ENCODE measurements at places on chromosomes 4 and X. TPM values are rescaled to one million over a fixed set of nuclear protein-coding genes. Genes with fewer than 3 reads are reported as not detected.

DNA sequence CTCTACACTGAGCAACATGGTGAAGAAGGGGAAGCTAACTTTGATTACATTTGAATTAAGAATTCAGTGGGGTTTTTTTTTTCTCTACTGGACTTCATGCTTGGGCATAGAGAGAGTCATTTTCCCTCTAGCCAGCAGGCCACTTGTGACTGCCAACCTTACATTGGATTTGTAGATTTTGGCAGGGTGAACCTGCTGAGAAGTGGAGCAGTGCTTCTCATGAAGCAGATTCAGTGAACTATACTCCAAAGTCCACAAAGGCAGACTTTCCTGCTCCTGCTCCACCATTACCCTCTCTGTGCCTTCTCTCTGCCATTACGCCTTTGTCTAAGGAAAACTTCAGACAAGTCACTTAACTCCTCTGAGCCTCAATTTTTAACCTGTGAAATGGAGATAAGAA lies 69.9 kb downstream of the PAK3 start:
- no peak for DNase-seq

- no peak for DNase-seq
Observed at GRCh38 chr4:70402762-70403161, 5.0 kb downstream of the OPRPN start.

- no peak for DNase-seq
Observed at GRCh38 chr4:33494150-33494549, 2750.2 kb downstream of the ARAP2 start.

- no peak for DNase-seq
Observed at GRCh38 chr4:7021930-7022664, 21.1 kb upstream of the TADA2B start.

DNA sequence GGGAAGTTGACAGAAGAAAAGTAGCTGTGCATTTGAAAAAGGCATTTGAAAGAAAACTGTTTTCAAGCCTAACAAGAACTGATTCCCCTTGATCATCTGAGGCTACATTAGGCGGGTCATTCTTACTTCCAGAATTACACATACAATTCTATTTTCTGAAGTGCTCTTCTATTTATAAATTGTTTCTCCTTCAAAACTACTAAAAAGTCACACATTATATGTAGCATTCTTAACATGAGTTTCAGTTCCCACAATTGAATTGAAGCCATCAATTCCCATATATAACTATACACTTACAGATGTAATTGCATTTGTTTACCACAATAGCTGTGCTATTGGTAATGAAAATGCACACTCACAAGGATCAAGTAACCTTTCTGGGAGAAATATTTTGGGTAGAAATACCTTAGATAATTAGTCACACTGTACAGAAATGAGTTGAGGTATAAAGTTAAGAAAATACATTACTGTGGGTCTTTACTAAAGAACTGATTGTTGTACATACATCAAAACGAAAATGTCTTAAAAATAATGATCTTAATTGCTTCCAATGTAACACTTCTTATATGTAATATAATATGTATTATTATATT lies 1688.0 kb upstream of the AGA start:
- no peak for DNase-seq

DNA sequence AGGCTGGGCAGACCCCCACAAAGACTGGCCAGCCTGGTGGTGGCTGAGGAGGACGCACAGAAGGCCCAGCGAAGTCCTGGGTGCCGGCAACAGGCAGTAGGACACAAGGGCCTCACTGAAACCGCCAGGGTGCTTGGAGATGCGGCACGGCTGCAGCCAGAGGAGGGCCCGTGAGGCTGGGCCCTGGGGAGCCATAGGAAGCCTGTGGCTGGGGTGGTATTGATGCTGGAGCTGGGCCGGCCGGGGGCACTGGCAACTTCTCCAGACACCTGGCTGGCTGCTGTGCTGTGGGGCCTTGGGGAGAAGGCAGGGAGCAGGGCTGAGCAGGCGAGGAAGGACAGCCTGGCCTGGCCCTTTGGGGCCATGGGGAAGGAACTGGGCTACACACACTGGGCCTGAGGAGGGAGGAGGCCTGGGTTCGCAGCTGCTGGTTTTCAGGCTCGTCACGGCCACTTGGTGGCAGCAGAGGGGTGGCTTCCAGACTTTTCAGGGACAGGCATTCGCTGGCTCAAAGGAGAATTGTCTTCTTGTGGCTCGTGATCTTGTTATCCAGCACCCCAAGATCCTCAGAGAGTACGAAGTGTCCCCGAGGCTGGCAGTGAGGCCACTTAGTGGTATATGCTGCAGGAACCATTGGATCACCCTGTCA lies 37.2 kb downstream of the ATP2B3 start:
- DNase-seq, result peak; percentile 39

GRCh38 chrX:9919632-9920172 lies 47.5 kb upstream of the CLDN34 start:
- DNase-seq, result no peak

GRCh38 chrX:44484607-44485146 lies 58.0 kb downstream of the FUNDC1 start:
- no peak for DNase-seq

- no peak for DNase-seq
Observed at GRCh38 chr4:117900832-117901231, 133.5 kb upstream of the NDST3 start.

The NELFA gene
- total RNA-seq, result 12.9 TPM

The MAGEC2 gene
- total RNA-seq, result not detected

DNA sequence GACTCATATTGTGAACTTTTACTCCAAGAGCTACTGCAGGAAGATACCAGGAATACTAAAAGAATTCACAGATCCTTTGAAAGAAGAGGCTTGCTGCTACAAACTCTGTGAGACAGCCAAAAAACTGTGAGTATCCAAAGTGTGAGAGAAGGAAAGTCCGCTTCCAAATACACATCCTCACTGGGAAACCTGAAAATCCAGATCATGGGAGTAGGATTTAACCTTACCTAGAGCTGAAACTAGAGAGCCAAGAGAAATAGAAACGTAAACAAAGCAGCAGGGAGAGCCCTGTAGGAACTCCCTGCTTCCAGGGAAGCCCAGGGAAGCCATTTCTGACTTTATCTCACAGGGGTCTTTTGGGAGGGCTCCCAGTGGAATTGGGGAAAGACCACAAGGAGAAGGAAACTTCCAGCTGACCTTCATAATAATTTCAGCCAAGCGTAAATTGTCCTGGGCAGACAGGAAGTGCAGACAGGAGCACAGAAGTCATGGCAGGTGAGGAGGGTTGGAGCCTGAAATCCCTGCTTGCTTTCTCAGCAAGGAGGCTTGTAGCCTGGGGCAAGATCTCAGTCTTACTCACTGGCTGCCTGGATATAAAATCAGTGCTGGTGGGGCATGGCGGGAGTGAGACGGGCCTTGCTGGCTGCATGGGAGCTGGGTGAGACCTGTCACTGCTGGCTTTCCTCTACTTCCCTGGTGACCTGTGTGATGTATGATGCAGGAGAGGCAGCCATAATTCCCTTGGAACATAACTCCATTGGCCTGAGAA lies 26.2 kb upstream of the NFKB1 start:
- DNase-seq, result no peak

The DCLK2 gene
- 3.9 TPM for total RNA-seq

- no peak for DNase-seq
Observed at GRCh38 chr4:14879683-14880082, 122.6 kb upstream of the CPEB2 start.

The IL13RA1 gene
- total RNA-seq, result 47.9 TPM

The KLHL4 gene
- 157 TPM for total RNA-seq

- peak; percentile 86 for DNase-seq
Observed at GRCh38 chr4:123893011-123893981, 496.7 kb downstream of the SPRY1 start.

GRCh38 chr4:108171339-108172230 lies 2.9 kb upstream of the LEF1 start:
- DNase-seq, result no peak

- no peak for DNase-seq
Observed at GRCh38 chrX:30261012-30261411, 14.1 kb downstream of the MAGEB1 start.

DNA sequence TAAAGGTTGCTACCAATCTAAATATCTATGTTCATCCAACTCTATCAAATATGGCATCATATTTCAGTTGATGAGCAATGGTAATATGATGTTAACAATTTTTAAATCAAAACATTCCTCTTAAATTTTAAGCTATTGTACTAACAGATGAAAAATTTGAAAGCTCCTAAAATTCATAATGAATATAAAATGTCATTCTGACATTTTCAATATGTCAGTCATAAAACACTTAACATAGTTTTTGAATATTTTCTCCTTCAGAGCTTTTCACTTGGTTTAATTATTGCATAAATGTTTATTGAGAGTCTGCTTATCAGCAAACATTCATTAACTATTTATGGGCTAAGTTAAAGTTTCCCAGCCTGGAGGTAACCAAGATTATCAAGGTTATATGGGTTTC lies 11.8 kb downstream of the ARSJ start:
- DNase-seq, result no peak

DNA sequence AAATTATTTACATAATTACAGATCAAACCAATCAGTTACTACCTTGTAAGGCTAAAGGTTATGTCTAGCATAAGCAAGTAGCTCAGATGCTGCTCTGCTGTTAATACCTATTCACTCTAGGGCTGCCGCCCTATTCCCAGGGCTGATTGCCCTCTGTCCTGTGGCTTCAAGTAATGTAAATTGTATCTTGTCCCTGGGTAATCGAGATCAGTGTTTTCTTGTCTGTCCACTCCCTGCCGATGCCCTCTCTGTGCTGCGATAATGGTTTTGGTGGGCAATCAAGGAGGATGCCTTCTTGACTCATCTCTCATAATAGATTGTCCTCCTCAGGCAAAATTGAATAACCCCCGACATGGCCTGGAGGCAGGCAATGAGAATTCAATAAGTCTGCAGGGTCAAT lies 641.0 kb upstream of the PITX2 start:
- no peak for DNase-seq

DNA sequence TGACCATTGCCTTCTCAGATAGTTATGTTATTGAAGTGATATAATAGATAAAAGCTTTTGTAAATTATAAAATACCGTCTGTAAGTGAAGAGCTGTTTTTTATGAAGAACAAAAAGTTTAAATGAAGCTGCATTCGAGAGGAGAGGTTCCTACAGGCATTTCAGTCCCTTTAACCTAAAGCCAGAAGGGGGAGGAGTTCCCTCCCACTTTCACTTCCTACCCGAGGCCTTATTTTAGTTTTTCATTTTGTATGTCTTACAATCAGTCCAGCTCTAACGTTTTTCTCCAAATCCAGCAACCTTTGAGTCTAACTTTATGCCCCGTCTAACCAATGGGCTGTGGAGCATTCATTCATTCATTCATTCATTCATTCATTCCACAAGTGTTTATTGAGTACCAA lies 16.5 kb upstream of the SOX3 start:
- DNase-seq, result no peak

DNA sequence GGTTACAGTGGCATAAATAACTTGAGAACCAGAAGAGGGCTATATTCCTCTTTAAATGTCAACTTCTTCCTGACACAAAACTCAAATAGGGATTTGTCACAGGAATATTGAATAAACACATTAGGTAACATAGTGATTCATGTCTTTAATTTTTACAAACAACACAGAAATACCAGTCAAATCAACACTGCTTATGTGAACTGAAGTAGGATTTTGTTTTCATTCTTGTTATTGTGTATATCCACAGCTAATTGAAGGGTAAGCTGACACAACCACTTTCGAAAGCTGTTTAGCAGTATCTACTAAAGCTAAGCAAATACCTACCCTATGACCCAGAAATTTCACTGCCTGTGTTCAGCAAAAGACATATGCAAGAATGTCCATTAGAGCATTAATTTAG lies 120.4 kb upstream of the EOLA2 start:
- DNase-seq, result no peak

DNA sequence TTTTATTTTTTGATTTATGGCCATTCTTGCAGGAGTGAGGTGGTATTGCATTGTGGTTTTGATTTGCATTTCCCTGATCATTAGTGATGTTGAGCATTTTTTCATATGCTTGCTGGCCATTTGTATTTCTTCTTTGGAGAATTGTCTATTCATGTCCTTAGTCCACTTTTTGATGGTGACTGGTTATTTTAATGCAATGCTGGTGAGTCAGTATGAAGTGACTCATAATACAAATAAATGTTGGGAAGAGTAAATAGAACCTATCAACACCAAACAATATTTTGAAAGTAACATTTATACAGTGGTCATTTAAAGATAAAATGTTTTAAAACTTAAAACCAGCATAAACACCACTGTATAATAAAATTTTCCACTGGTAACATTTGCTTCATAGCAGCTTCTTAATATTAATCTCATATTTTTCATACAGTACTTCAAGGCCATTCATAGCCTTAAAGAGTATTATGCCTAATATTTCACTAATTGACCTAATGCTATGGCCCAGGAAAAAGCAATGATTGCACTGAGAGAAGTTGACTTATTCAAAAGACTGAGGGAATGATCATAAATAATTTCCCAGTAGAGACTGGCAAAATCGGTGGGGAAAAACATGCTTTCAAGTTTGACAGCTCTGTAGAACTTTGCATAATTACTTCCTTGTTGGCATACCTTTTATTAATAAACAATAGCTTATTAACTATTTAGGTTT lies 33.9 kb downstream of the CASK start:
- DNase-seq, result no peak

DNA sequence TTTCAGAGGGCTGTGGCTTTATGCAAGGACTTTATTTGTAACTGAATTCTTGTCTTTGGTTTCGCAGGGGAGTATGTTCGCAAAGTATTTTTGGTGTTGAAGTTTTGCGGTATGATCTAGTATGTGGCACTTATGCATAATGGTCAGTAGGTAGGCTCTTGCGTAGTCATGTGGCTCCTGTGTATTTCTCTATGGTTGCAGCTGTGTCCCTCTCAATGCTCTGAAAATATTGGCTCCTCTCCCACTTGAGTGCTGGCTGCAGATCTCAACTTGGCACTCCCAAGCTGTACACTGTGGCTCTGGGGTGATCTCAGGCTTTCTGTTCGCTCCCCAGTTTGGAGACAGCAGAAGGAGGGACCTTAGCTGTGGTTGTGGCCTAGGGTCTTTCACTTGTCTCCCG lies 24.8 kb downstream of the ARMCX5 start:
- DNase-seq, result no peak

All from dermis microvascular lymphatic vessel endothelial cell (primary cell).